ENCODE measurements at places on chromosomes 4 and X.

DNA sequence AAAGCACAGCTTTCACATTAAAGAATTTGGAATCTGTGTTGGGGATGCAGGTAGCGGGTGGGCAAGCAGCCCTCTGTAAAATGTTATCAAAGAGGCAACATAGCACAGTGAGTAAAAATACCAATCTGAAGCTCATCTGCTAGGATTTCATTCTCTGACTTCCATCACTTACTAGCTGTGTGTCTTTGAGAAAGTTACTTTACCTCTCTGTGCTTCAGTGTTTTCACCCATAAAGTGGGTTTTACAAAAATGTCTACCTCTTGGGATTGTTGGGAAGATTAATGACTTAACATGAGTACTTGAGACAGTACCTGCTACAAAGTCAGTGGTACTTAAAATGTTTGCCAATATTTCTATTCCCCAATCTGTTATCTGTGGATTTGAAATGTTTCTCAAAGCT, 7.9 kb upstream of the DCUN1D4 start:
- no peak for DNase-seq

GRCh38 chr4:125316791-125317524, 2.2 kb downstream of the FAT4 start:
- DNase-seq: no peak

GRCh38 chr4:54099748-54100574, at the start of gene GSX2:
Gene GSX2, plus strand, starts transcription at chr4:54100163. Its CDS starts 182 bp downstream, at chr4:54100345.
- DNase-seq: no peak

DNA sequence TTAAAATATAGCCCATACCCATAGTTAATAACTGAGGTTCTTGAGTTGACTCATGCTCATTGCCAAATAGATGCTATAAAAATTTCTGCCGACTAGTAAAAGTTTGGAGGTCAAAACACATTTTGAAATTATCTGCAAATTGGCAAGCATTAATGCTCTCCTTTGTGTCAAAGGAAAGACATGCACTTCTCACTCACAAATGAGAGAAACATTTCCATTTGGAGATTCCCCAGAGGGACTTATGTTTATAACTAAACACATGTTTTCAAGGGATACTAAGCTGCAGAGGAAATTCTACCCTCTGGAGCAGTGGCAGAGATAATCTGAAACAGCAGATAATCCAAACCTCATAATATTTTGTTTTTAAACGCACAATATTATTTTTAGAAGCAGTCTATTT, 45.7 kb upstream of the CCDC160 start:
- no peak for DNase-seq

DNA sequence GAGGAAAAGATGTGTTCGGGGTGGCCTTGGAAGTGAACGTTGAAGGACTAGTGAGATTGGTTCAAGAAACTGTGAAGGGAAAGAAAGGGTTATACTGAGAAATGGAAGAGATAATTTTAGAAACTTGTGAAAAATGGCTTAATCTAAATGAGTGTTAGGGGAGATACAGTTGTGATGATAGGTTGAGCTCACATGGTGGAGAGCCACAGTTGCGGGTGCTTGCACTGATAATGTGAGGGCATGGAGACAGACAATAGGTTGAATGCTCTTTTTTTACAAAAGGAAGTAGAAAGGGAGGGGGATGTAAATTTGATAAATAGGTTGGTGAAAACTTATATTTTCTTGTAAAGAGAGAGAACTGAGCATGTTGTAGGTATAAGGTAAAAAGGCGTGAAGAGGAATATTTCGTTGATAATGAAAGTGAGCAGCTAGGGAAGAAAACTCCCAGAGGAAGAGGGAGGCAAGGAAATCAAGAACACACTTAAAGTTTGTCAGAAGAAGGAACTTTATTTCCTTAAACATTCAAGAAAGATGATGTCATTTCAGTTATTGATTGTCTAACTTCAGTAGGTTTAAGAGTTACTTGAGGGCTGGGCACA, 8.2 kb downstream of the AREG start:
- no peak for DNase-seq

DNA sequence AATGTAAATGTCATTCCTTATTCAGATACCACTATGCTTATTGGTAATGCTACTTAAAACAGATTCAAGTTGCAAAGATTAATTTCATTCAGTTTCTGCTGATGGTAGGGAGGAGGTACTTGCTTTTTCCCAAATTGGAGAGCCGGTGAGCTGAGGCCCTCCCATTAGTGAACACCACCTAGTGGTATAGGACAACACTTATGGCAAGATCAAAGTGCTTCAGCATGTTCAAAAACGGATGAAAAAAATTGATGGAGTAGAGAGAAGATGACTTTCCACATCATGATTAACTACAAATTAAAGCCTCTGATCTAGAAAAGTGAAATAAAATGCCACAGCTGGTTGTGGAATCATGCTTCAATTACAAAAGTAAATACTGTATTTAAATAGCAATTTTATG, 112.9 kb downstream of the MBNL3 start:
- DNase-seq: no peak

- DNase-seq: no peak
These were observed 1030.9 kb downstream of the FSTL5 start for GRCh38 chr4:161132715-161133425.

DNA sequence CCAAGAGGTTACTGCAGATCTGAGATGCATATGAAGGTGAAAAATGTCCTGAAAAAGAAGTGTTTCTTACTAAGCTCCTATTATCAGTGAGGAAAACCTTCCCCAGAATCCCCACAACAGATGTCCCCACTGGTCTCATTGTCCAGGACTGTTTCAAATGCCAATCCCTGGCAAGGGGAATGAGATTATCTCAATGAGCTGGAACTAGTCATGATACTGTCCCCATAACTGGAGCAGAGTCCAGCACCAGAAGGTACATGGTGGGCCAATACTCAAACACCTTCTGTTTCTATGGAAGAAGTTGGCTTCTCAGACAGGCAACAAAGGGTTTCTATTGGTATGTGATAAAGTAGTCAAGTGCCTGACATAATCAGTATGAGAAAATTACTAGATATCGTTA, 221.1 kb upstream of the TLL1 start:
- no peak for DNase-seq

DNA sequence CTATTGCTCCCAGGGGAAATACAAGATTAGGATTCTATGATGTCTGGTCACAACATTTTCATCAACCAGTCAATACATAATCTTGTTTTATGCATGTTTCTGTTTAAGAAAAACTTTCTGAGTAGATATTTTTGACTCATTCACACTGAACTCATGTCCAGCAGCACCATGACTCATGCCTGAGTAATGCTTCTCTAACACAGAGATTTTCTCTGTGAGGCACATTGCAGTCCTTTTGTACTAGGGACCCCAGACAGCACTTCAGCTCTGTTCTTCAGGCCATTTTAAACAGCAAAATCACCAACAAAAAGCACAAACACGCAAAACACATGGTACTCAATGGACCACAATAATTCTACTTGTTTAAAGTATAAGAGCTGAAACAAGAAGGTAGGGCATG, 83.6 kb downstream of the MXRA5 start:
- DNase-seq: no peak

DNA sequence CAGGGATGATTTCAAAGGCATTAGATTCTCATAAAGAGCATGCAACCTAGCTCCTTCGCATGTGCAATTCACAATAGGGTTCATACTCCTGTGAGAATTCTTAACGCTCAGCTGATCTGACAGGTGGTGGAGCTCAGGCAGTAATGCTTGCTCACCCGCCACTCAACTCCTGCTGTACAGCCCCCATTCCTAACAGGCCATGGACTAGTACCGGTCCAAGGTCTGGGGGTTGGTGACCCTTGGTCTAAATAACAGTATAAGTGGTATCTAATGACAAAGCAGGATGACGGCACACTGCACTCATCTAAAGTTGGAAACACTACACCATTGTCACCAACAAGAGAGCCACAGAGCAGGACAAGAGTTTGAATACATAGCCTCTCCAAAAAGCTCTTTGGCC, 28.5 kb downstream of the ADGRA3 start:
- DNase-seq: no peak

- DNase-seq: no peak
These were observed 28.9 kb downstream of the TMPRSS11E start for GRCh38 chr4:68476191-68476590.

DNA sequence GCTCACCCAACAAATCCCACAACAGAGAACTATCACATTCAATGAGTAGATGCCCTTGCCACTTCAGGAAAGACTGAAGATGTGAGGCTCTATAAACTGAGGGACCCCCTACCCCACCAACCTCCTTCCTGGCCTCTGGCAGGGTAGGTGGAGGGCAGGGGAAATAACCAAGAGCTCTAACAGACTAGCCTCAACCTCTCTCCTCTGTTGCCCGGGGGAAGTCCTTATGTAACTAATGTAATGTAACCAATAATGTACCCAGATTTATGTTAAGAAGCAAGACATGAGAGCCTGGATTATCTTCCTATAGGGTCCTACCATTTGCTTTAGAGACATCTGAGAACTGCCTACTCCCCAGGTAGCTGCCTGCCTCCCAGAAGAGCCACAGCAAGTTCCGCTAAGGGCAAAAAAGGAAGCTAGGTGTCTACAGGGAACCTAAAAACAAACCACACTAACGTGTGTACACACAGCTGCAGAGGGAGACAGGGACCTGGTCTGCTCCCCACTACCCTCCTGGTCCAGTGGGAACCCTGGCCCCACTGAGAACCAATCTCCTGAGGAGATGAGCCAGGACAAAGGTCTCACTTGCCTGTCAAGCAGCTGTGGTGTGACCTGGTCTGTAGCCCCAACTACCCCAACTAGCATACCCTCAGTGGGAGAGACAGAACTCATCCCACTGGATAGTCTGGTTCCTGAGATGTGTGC, 17.7 kb downstream of the OTUD5 start:
- DNase-seq: peak; percentile 41

- no peak for DNase-seq
These were observed 635.2 kb upstream of the FRG1 start for GRCh38 chr4:189305500-189305899.

GRCh38 chr4:170234800-170235199, 145.0 kb upstream of the AADAT start:
- no peak for DNase-seq

- DNase-seq: no peak
These were observed 342.8 kb downstream of the DMD start for GRCh38 chrX:32868524-32868895.

DNA sequence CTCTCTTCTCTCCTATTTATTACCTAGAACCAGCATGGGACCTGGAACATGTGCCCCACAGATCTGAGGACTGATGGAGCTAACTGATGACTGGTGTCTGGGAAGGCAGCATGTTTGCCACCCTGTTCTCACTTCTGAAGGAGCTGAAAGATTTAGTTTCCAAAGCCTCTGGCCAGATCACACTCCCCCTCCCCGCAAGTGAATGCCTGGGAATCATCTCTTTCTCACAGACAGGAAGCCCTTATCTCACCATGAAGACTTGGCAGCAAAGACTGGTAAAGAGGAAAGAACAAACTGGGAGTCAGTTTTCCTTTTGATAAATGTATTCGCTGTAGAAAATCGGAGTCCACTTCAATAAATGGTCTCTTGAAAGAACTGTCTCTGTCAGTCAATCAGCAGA, 21.0 kb upstream of the PCYT1B start:
- no peak for DNase-seq
